ENCODE measurements at places on chromosomes 4 and X. TPM values are rescaled to one million over a fixed set of nuclear protein-coding genes. Genes with fewer than 3 reads are reported as not detected.
A peak's percentile ranks its signal among the peaks of the same experiment; 100 is the strongest.

TMSB15A gene
- total RNA-seq = not detected

SNX12 gene
- total RNA-seq = 29.6 TPM

DNA sequence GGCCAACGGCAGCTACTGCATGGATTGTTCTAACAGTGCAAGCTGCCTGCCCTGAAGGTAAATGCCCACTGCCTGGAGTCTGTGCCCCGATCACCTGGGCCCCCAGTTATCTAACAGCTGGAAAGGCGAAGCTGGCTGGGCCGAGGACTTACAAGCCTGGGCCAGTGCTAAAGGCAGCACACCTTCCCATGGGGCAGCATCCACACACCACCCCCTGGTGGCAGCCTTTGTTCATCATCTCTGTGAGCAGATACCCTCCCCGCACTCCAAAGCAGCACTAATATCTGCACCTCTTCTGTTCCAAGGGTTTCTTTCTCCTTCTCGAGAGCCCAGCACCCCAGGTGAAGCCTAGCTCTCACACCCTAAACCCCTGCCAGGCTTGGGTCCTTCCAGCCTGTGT lies 7.6 kb downstream of the SLC2A9 start:
- H3K4me1 ChIP-seq = no peaks in the 10 kb centered on the region
- H3K27me3 ChIP-seq = no peaks in the 10 kb centered on the region
- H3K27ac ChIP-seq = no peak overlapping the region
- H3K4me3 ChIP-seq = no peak overlapping the region
- H3K36me3 ChIP-seq = no peaks in the 10 kb centered on the region
- no peak for DNase-seq

CT45A1 gene
- total RNA-seq = not detected

DNA sequence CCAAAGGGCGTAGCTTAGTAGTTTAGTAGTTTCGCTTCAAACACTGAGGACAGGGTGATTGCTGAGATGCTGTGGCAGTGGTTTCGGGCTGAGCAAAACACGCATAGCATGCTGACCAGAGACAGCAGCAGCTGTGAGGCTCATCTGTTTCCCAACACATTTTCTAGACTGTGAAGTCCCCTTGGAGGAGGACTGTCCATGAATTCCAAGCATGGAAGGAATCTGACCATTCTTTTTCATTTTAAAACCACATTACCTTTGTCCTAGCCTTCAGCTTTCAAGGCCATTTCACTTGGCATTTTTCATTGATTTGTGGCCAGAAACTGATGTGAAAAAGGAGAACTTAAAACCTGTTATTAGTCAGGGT lies 240.9 kb downstream of the PALLD start:
- no peaks in the 10 kb centered on the region for H3K4me1 ChIP-seq
- no peak for DNase-seq
- no peak overlapping the region for H3K27ac ChIP-seq
- H3K27me3 ChIP-seq = no peaks in the 10 kb centered on the region

GPR143 gene
- not detected for total RNA-seq

DNA sequence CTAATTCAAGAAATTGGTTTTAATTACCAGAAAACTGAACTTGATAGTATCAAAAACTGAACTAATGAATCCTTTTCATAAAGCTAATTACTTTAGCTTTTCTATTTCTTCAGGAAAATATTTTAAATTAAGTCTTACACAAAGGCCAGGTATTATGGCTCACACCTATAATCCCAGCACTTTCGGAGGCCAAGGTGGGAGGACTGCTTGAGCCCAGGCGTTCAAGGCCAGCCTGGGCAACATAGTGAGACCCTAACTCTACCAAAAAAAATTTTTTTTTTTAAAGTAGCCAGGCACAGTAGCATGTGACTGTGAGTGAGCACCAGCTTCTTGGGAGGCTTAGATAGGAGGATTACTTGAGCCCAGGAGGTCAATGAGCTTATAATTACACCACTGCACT lies 19.1 kb downstream of the CNOT6L start:
- DNase-seq = no peak
- no peaks in the 10 kb centered on the region for H3K36me3 ChIP-seq
- H3K4me1 ChIP-seq = peaks cover 45% of the 10 kb centered on the region
- H3K27me3 ChIP-seq = no peaks in the 10 kb centered on the region
- H3K27ac ChIP-seq = peak overlapping the region; percentile 70

DNA sequence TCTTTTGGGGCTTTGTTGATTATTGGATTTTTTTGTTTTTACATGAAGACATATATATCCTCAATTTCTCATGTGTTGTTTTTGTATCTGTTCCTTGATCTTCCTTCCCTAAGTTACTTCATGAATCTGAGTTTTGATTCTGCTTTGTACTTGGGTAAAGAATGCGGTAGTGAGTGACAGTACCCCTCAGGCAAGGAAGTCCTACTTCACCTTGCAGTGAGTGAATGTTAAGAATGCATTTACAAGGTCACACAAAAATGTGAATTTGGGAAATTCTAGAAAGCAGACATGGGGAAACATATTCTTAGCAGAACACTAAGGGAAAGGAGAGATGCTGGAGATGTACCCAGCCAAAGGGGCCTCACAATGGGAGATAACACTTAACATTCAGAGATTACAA lies 373.1 kb upstream of the LCORL start:
- no peak overlapping the region for H3K4me3 ChIP-seq
- no peak for DNase-seq
- H3K4me1 ChIP-seq = no peaks in the 10 kb centered on the region
- peaks cover 3% of the 10 kb centered on the region for H3K27me3 ChIP-seq
- no peaks in the 10 kb centered on the region for H3K36me3 ChIP-seq

IL2 gene
- 1.0 TPM for total RNA-seq

- H3K27me3 ChIP-seq = no peaks in the 10 kb centered on the region
- no peak for DNase-seq
- H3K36me3 ChIP-seq = no peaks in the 10 kb centered on the region
- H3K4me3 ChIP-seq = no peak overlapping the region
Observed at GRCh38 chr4:113699772-113700171, 61.8 kb downstream of the CAMK2D start.

GPR119 gene
- total RNA-seq = not detected

IL13RA1 gene
- total RNA-seq = 1.1 TPM

- no peak for DNase-seq
- H3K27me3 ChIP-seq = no peaks in the 10 kb centered on the region
- H3K36me3 ChIP-seq = no peaks in the 10 kb centered on the region
- H3K4me1 ChIP-seq = no peaks in the 10 kb centered on the region
Observed at GRCh38 chr4:60805500-60806313, 394.4 kb upstream of the ADGRL3 start.

- H3K36me3 ChIP-seq = no peaks in the 10 kb centered on the region
- peaks cover 5% of the 10 kb centered on the region for H3K4me1 ChIP-seq
- no peak overlapping the region for H3K27ac ChIP-seq
- H3K4me3 ChIP-seq = peak overlapping the region; percentile 7
- no peak for DNase-seq
Observed at GRCh38 chrX:140764401-140764919, 54.9 kb downstream of the LINC00632 start.

DNA sequence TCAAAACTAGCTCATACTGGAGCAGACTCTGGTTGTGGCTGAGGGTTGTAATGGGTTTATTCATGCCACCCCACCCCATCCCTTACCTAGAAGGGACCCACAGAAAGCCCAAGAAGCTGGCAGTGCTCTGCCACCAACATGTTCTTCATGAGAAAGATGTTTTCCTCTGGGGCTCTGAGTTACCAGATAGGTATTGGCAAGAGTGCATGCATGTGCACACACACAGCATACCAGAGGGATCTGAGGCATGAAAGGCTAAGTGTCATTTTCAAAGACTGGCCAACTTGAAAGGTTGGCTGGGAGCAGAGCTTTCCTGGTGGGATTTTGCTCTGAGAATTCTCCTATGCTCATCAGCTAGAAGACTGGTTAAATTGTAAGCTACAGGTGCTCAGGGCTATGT lies 65.2 kb downstream of the PHOX2B start:
- no peaks in the 10 kb centered on the region for H3K27me3 ChIP-seq
- H3K27ac ChIP-seq = no peak overlapping the region
- no peaks in the 10 kb centered on the region for H3K36me3 ChIP-seq

AR gene
- total RNA-seq = 0.14 TPM

DNA sequence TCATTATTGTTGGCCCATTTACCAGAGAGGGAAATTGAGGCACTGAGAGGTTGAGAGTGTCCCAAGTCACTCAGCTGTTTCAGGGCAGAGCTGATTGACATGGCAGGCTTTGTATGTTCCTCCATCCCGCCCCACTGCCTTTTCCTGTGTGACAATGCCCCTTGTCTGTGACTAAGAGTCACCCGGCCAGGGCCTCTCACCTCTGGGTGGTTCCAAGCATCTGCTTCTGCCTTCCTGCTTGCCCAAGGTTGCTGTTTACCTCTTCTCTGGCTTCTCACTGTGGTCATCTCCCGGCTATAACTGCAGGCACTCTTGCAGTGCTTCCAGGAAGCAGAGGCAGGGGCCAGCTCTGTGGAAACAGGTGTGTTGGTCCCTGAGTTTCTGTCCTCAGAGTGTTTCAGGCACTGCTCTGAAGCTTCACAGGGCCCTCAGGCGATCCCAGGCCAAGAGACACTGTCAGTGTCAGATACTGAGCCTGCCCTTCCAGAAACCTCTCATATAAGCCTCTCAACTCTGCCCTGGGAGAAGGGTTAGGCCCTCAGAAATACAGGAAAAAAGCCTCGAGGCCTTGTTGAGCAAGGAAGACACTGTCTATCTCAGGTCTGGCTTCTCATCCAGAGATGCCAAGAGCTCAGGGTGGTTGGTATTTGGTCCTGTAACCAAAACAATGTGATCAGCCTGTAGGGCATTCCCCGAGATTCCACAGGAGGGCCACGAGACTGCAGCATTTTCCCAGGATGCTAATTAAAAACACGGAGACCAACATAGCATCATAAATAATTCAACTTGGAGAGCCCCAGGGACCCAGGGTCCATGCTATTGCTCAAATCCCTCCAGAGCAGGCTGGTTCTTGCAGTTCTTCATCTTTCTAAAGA lies 42.0 kb upstream of the PROM1 start:
- H3K36me3 ChIP-seq = no peaks in the 10 kb centered on the region
- no peak overlapping the region for H3K4me3 ChIP-seq
- no peak for DNase-seq
- peaks cover 26% of the 10 kb centered on the region for H3K4me1 ChIP-seq
- H3K27me3 ChIP-seq = peaks cover 19% of the 10 kb centered on the region

DNA sequence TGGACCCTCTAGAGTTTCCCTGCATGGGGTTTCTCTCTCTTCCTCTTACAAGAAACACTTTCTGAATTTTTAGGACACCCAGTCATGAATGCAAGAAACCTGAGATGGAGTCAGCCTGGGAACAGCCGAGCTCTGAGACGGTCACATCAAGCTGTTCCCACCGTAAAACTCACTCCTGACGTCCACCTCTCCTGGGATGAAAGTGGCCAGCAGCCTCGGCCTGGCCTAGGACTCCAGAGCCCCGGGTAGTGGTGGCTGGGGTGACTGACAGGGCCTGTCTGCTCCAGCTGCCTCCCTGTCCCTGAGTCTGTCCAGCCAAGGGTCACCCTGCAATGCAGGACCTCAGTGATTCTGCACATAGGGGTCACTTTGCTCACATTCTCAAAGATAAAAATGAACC lies 217.8 kb downstream of the SHOX start:
- H3K27me3 ChIP-seq = no peaks in the 10 kb centered on the region
- H3K4me1 ChIP-seq = peaks cover 8% of the 10 kb centered on the region
- DNase-seq = no peak
- H3K27ac ChIP-seq = no peak overlapping the region
- H3K36me3 ChIP-seq = no peaks in the 10 kb centered on the region

DNA sequence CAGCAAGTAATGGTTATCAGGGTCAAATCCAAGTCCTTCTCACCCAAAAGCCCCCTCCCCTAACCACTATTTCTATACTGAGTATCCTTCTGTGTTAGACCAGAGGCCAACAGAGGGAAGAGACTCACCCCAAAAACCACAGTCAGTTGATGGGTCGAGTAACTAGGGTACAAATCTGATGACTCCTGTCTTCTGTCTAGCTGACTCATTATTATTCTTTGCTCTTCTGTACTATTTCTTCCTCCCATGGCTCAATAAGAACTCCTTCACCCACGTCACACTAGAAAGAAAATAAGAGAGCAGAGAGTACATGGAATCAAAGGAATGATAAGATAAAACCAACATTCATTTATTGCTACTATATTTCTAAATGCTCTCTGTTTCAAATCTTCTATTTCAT lies 2.0 kb downstream of the RAB40A start:
- H3K4me1 ChIP-seq = no peaks in the 10 kb centered on the region
- no peak overlapping the region for H3K4me3 ChIP-seq
- H3K36me3 ChIP-seq = no peaks in the 10 kb centered on the region
- H3K27me3 ChIP-seq = no peaks in the 10 kb centered on the region
- H3K27ac ChIP-seq = no peak overlapping the region

NLGN3 gene
- total RNA-seq = 3.0 TPM

DNA sequence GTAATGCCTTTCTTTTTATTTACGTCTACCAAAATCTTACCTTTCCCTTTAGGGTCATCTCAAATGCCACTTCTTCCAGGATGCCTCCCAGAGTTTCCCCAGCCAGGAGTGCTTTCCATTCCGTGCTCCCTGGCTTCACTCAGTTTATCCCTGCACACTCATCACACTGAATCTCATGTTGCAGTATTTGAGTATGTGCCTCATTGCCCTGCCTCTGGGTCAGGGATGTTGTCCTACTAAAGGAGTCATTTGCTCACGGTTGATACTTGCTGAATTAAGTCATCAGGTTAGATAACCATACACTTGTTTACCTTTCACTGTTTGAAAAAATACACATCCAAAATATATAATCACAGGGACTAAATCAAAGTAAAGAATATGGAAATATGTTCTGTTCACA lies 356.2 kb upstream of the GATB start:
- H3K4me1 ChIP-seq = peaks cover 46% of the 10 kb centered on the region
- no peak for DNase-seq
- no peaks in the 10 kb centered on the region for H3K36me3 ChIP-seq
- peak overlapping the region; percentile 89 for H3K27ac ChIP-seq

BMP3 gene
- not detected for total RNA-seq

DNA sequence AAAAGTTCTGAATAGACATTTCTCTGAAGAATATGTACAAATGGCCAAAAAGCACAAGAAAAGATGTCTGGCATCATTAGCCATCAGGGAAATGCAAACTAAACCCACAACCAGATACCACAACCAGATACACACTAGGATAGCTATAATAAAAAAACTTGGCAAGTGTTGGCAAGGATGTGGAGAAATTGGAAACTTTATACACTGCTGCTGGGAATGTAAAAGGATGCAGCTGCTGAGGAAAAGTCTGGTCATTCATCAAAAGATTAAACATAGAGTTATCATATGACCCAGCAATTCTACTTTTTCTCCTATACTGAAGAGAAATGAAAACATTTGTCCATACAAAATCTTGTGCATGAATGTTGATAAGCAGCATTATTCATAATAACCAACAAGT lies 92.3 kb downstream of the UCHL1 start:
- H3K27me3 ChIP-seq = no peaks in the 10 kb centered on the region
- no peak overlapping the region for H3K4me3 ChIP-seq
- DNase-seq = no peak
- H3K27ac ChIP-seq = no peak overlapping the region

DNA sequence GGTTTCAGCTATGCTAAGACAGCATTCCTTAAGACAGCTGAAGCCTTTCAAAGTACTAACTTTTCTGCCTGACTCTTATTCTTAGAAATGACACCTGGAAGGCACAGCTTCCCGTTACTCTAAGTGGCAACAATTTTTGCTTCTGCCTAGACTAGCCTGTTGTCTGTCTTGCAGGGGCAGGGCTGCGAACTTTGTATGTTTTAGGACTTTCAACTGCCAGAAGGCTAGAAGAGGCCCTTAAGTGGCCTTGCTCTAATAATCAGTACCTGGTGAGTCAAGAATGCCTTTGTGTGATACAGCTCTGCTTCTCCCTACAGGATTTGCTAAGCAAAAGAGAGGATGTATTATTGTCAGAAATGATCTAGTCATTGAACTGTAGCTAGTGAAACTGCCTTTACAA lies 30.0 kb upstream of the TFDP3 start:
- no peak overlapping the region for H3K4me3 ChIP-seq
- DNase-seq = no peak
- no peaks in the 10 kb centered on the region for H3K36me3 ChIP-seq
- H3K27me3 ChIP-seq = no peaks in the 10 kb centered on the region
- H3K4me1 ChIP-seq = no peaks in the 10 kb centered on the region
- H3K27ac ChIP-seq = no peak overlapping the region

Measured in T-cell (primary cell).